ENCODE measurements at places on chromosomes 3 and 15.

GRCh38 chr3:150602426-150603152, 532 bp upstream of the SELENOT start:
- DNase-seq: no peak

- no peak for DNase-seq
These were observed 36.7 kb upstream of the SLC7A14 start for GRCh38 chr3:170622369-170623159.

GRCh38 chr15:74541494-74542165, 610 bp downstream of the ARID3B start:
- no peak for DNase-seq

GRCh38 chr15:26893351-26894065, 26.6 kb downstream of the GABRA5 start:
- no peak for DNase-seq

- no peak for DNase-seq
These were observed 145.8 kb downstream of the CBLB start for GRCh38 chr3:105722943-105723556.

GRCh38 chr3:48429960-48430707, at the start of gene PLXNB1:
TSS of gene PLXNB1 (minus strand) at chr3:48430086. CDS start at chr3:48424611, 5,475 bp downstream.
- DNase-seq: no peak

- no peak for DNase-seq
These were observed 104.7 kb upstream of the LINGO1 start for GRCh38 chr15:77737238-77738037.

GRCh38 chr15:63200464-63201249, 11.3 kb downstream of the RAB8B start:
- DNase-seq: no peak

- DNase-seq: no peak
These were observed 117.3 kb downstream of the RFTN1 start for GRCh38 chr3:16396202-16396601.

GRCh38 chr3:132569580-132569979, 27.5 kb upstream of the ACKR4 start:
- no peak for DNase-seq

GRCh38 chr15:29091666-29092065, 178.0 kb downstream of the NSMCE3 start:
- DNase-seq: no peak

DNA sequence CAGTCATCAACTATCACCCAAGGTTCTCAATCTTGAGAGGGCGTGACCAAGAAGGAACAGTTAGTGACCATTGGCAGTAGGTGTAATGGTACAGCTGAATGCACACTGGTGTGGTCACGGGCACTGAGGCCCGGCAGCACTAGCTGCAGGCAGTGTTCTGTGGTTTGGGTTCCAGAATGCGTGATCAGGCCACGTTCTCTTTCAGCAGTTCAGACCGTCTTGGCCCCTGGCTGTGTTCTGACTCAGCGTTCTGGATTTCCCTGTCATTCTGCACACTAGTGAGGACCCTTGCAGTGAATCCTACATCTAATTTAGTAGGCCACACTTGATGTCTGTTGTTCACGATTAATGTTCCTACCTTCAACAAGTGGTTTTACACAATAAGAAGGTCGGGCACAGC, 220.5 kb upstream of the SLCO3A1 start:
- no peak for DNase-seq

GRCh38 chr15:58590926-58591325, 158.6 kb downstream of the ADAM10 start:
- no peak for DNase-seq

GRCh38 chr3:147387291-147387884, 19.0 kb downstream of the ZIC4 start:
- no peak for DNase-seq

DNA sequence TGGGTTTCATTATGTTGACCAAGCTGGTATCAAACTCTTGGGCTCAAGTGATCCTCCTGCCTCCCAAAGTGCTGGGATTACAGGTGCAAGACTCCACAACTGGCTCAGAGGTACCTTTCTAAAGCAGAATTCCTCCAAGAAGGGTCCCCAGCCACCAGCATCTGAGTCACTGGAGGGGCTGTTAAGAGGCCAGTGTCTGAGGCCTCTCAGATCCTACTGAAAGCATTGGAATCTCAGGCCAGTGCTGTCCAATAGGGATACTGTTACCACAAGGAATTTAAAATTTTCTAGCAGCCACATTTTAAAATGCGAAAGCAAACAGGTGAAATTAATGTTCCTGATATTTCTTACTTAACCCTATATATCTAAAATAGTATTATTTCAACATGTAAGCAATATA, 1.3 kb downstream of the CAV3 start:
- no peak for DNase-seq

DNA sequence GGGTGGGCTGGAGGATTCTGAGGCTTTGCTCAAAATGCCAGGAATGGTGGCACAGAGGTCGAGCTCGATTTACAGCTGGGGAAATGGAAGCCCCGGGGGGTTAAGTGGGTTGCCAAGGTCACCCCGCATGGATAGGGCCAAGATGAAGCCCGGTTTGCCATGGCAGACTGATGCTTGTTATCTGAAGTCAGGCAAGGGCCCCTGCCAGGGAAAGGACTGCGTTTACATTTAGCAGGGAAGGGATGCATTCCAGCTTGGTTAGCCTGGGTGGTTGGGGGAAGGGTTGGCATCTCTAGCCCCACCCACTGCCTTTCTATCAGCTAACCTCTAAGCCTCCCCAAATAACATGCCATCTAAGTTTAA, 79.0 kb downstream of the RPLP1 start:
- DNase-seq: no peak

DNA sequence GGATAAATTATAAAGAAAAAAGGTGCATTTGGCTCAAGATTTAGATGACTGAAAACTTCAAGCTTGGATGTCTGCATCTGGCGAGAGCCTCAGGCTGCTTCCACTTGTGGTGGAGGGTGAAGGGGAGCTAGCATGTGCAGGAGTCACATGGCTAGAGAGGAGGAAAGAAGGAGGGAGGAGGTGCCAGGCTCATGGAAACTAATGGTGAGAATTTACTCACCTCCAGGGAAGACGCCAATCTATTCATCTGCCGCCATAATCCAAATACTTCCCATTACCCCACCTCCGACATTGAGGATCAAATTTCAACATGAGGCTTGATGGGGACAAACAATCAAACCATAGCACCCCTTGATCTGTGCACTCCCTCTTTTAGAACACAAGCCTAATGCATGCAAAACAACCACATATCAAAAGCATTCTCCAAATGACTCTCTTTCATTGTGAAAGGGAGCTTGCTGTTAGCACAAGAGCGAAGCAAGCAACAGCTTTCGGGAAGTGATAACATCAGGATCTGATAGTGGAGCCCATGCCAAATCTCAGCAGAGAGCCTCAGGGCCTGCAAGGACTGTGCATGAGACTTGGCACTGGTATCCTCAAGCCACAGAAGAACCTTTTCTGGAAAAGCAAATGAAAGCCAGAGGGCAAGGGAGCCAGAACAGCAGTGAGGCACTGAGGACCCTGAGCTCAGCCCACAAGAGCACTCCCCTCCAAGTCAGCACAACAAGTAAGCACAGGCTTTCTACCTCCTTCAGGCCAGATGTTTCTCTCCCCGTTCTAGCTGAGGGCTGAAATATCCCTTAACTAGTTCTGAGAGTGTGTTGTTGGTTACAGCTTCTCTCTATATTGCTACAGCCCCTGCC, 50.2 kb upstream of the THBS1 start:
- no peak for DNase-seq

GRCh38 chr3:84881288-84881687, 77.5 kb upstream of the CADM2 start:
- DNase-seq: no peak

- DNase-seq: no peak
These were observed 307.8 kb upstream of the TPM1 start for GRCh38 chr15:62734706-62735105.

DNA sequence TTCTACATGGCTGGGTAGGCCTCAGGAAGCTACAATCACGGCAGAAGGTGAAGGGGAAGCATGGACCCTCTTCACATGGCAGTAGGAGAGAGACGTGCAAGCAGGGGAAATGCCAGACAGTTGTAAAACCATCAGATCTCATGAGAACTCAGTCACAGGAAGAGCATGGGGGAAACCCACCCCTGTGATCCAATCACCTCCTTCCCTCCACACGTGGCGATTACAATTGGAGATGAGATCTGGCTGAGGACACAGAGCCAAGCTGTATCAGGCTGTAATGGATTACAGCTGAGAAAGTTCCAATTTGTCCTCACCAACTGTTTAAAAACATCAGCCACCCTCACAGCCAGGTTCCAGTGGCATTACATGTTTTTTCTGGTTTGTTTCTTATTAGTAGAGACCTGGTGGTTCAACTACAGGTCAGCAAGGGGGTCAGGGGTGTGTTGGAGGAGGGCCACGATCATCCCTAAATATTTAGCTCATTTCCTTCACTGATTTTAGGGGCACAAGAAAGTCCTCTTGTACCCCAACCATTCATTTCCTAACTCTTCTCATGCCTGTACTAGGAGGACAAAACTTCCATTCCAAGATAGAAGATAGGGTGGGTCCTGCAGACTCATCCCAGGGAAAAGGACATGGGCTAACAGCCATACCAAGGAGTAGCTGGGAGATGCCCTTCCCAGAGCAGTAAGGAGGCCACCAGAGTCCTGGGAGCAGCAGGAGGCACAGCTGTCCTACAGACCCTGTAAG, 54.4 kb downstream of the ANXA2 start:
- DNase-seq: no peak

DNA sequence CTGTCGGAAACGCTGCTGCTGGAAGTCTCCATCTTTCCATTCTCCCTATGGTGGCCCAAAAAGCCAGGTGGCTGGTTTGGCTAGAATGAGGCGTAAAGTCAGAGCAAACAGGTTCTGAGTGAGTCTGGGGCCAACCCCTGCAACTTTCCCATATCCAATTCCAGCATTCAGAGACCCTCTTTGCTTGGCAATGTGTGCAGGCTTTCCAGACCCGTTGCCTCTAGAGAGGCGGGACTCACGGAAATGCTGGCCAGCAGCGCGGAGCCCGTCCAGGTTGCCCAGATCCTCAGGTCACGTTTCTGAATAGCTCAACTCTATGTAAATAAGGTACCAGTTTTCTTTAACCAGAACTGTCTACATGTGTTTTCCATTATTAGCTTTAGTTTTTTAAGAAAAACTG, 68.0 kb downstream of the VGLL4 start:
- no peak for DNase-seq

- no peak for DNase-seq
These were observed 529.2 kb upstream of the GOLIM4 start for GRCh38 chr3:168624892-168625448.

DNA sequence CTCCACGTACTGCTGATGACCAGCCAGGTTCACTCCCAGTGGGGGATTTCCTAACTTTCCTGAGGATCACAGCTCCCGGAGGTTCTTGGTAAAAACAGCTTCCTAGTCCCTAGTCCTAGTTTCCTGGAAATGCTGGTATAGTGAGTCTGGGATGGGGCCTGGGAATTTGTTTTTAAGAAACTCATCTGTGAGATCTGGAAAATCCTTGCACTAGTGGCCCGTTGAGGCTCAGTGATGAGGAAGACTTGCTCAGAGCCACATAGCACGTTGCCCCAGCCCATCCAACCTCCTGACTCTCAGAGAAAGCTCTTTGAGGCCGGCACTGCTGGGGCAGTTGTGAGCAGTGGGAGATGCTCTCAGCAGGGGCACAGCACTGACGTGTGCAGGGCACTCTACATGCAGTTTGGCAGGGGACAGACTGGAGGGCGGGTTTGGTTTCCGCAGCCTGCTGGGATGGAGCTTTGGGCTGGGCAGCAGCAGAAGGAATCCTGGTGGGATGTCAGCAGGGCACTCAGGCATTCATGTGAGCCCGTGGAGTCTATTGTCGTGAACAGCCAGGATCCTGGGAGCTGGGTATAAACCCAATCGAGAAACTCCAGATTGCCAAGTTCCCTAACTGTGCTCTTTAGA, 31.6 kb downstream of the SAXO2 start:
- no peak for DNase-seq

DNA sequence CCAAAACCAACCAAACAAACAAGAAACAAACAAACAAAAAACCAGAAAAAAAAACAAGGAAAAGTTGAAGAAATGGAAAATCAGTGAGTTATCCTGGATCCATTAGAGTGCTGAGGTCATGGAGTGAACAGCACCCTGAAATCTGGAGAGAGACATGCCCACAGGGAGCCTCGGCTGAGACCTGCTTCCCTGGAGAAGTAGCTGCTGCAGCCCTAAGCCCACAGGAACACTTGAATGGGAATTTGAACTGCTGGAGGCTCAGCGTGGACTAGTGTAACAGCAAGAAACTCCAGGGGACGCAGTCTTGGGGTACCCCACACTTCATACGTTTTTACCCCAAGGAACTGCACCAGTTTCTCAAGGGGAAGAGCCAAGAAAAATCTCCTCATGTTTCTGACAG, 144.1 kb upstream of the UBE3A start:
- no peak for DNase-seq

DNA sequence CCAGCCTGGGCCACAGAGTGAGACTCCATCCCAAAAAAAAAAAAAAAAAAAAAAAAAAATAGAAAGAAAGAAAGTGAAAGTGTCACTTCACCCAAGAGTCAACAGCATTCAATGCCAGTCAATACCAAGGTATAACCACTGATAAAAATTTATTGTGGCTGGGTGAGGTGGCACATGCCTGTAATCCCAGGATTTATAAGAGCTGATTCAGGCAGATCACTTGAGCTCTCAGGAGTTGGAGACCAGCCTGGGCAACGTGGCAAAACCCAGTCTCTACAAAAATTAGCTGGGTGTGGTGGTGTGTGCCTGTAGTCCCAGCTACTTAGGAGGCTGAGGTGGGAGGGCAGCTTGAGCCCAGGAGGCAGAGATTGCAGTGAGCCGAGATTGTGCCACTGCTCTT, 46.5 kb upstream of the PIK3CB start:
- DNase-seq: no peak

DNA sequence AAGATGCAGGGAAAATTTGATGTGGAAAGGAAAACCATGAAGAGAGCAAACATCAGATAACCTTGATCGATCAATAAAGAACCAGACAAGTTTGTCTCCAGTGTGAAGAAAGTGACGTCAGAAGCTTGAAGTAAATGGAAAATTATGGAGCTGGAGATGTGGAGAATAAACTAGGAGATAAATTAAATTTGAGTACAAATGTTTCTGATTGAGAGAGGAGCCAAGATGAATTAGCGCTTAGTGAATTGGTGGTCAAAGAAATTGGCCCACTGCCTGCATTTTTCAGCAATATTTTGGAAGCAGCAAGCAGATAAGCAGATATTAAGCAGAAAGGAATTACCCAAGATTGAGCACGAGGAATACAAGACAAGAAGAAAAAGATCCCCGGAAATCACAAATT, 567.3 kb upstream of the ZNF385D start:
- no peak for DNase-seq

GRCh38 chr3:40864915-40865314, 334.4 kb upstream of the CTNNB1 start:
- no peak for DNase-seq

- no peak for DNase-seq
These were observed 3.9 kb upstream of the VILL start for GRCh38 chr3:37986479-37987314.
